ENCODE measurements at places on chromosomes 16 and 17. TPM values are rescaled to one million over a fixed set of nuclear protein-coding genes. Genes with fewer than 3 reads are reported as not detected.
A peak's percentile ranks its signal among the peaks of the same experiment; 100 is the strongest.

GRCh38 chr16:11411059-11411550 lies 65.8 kb downstream of the RMI2 start:
- no peak for DNase-seq

Gene SYCE1L
- total RNA-seq, result not detected

DNA sequence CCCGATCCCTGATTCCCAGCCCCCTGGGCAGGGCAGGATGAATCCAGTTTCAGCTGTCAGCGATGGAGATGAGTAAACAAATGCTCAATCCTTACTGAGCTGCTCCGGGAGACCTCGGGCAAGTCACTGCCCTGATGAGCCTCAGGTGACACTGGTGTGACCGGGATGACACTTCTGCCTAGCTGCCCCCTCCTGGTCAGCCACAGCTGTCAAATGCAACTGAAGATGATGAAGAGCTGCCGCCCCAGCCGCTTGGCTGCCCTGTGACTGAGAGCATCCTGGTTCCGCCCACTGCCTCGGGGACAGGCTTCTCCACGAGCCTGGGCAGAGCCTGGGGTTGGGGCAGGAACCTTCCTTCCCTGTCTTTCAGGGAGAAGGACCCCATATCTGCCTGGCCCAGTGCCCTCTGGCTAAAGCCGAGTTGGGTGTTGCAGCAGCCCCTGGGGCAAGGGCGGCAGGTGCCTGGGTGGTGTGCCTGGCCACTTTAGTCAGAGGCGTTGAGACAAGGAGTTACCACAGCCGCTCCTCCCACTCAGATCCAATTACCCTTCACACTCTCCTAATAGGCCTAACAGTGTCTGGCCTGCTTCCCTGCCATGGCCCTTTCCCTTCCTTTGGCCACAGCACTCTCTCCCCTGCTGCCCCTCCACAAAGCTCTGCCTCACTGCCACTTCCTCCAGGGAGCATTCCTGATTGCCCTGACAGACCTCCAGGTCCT lies 5.5 kb downstream of the CCL17 start:
- no peak for DNase-seq

DNA sequence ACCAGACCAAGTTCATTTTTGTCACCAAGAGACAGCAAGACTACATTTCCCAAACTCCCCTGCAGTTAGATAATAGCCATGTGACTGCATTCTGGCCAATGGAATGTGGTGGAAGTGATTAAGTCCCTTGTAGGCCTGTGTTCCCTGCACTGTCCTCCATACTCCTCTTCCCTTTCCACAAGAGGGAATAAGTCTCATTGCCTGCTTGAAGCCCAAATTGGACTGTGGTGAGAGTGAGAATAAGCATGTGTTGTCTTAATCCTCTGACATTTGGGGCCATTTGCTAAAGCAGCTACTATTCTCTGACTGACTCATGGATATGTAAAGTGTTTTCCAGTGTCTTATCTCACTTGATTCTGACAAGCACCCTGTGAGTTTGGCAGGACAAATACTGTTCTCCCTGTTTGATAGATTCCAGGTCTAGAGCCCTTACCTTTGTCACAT lies 20.7 kb downstream of the PIK3R6 start:
- DNase-seq, result peak; percentile 47

- DNase-seq, result peak; percentile 81
These were observed 2.6 kb downstream of the APRT start for GRCh38 chr16:88809068-88809675.

Gene MPV17L
- 0.44 TPM for total RNA-seq

- DNase-seq, result peak; percentile 60
These were observed 562 bp downstream of the ZC3H7A start for GRCh38 chr16:11796227-11797165.

Gene MRTFB
- total RNA-seq, result 15.0 TPM

Gene QRICH2
- 1.9 TPM for total RNA-seq

DNA sequence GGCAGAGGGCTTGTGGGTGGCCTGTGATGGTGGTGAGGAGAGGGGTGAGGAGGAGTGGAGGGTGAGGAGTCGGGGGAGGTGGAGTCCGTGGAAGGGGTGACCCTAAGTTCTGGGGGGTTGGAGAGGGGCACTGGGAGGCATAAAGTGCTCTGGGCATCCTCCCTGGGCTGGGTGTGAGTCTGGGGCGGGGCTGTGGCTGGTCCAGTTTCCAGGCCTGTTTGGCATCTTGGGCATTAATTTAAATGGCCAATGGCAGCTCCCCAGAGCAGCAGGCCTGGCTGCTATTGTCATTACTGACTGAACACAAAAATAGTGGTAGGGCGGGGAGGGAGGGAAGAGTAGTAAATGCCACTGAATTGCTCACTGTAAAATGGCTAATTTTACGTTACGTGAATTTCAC lies 7.7 kb upstream of the ARHGAP23 start:
- no peak for DNase-seq

GRCh38 chr16:53946746-53947386 lies 242.9 kb downstream of the FTO start:
- DNase-seq, result no peak

GRCh38 chr16:89444728-89445127 lies 45.6 kb downstream of the ANKRD11 start:
- no peak for DNase-seq

GRCh38 chr16:80997139-80997798 lies 9.4 kb downstream of the CMC2 start:
- DNase-seq, result no peak

Gene NUP85
- total RNA-seq, result 42.4 TPM

Gene MXRA7
- 125 TPM for total RNA-seq

GRCh38 chr17:50589095-50589705 lies 28.7 kb downstream of the CACNA1G start:
- DNase-seq, result no peak

GRCh38 chr17:65323049-65323448 lies 185.9 kb downstream of the RGS9 start:
- no peak for DNase-seq

DNA sequence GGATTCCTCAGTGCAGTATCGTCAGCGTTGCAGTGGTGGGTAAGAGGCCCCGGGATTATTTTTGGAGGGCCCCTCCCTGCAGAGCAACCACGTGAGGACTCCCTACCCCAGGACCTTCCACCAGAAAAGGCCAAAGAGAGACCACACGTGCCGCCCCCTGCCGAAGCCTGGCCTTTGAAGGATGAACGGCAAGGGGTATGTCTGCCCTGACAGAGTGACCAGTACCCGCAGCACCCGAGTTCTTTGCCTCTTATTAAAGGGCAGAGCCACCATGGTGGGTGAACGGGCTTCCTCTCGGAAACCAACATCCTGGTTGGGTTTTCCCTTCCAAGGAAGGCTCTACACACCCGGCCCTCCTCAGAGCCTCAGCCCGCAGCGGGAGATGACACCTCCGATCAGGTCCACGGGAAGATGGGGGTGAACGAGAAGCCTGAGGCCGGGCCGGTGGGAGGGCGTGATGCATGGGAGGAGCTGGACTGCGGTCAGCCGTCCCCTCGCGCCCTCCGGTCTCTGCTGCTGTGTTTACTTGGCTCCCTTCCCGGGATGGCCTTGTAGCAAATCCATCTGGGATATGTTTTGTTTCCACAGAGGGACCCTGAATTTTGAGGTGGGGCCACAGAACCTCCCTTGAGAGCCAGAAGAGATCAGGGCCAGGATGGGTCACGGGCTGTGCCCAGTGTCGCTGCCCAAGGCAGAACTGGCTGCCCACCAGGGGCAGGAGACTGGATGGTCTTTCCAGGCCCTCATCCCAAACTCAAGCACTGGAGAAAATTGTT lies 49.1 kb downstream of the TBC1D16 start:
- no peak for DNase-seq

DNA sequence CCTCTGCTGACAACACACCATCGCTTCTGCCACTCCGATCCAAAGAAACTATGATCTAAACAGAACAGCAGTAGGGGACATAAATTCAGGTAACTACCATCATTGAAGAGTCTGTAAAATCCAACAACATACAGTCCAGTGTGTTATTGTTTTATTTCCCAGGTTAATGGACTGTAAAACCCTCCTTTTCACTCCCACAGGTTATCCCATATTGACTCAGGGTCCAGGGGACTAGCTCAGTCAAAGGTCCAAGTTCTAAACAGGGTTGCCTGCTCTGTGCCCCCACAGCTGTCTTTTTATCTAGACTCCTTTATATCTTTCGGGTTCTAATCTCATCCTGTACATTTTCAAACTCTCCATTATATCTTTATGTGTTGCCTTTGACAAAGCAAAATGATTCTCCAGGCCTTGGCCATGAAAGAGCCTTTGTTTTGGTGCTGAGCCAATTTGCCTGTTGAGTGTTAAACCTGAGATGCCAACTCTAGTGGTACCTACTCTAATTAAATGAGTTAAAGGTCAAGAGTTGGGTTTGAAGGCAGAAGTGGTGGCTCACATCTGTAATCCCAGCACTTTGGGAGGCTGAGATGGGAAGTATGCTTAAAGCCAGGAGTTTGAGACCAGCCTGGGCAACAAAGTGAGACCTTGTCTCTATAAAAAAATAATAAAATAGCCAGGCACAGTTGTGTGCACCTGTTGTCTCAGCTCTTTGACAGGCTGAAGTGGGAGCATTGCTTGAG lies 80.5 kb downstream of the SNX11 start:
- DNase-seq, result no peak

- peak; percentile 60 for DNase-seq
These were observed 72.0 kb downstream of the CNGB1 start for GRCh38 chr16:57898961-57899360.

Gene NPIPB9
- total RNA-seq, result not detected

All from M059J (cell line).